ENCODE measurements at places on chromosomes 1 and 21. TPM values are rescaled to one million over a fixed set of nuclear protein-coding genes. Genes with fewer than 3 reads are reported as not detected.

- no peak for DNase-seq
Observed at GRCh38 chr1:243343970-243344937, 88.4 kb downstream of the SDCCAG8 start.

DNA sequence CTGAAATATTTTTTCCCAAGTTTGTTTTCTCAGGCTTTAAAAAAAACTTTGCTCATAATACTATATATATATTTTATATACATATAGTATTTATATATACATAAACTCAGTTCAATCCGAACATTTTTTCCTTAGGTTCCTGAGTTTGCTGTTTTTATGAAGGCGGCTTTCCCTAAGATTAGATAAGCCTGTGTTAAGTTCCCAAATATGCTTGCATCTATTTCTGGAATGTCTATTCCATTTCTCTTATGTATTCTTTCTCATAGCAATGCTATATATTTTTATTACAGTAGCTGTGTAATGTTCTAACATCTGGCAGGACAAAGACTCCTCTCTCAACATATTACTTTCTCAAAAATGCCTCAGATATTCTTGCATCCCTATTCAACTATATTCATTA is 45.9 kb downstream of the ADSS2 start:
- no peak for DNase-seq

- DNase-seq = no peak
Observed at GRCh38 chr1:95879498-95880050, 645.6 kb downstream of the RWDD3 start.

GRCh38 chr1:111570781-111571181 is 48.8 kb upstream of the RAP1A start:
- DNase-seq = no peak

DNA sequence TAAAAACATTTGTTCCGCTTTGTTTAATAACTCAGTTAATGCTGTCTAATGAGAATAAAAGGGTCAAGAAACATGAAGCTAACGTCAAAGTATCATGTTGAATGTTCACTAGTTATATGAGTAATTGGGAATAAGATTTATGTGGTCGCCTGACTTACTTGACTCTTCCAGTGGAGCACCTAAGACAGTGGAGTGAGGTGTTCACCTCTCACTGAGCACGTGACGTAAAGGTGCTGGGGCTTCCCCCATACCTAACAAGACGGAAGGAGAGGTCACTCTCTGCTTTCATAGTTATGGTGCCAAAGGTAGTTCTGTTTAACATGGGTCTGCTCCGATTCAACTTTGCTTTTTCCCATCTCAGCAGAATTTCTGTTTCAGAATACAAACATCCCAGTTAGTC is 686 bp downstream of the KMO start:
- DNase-seq = no peak

DNA sequence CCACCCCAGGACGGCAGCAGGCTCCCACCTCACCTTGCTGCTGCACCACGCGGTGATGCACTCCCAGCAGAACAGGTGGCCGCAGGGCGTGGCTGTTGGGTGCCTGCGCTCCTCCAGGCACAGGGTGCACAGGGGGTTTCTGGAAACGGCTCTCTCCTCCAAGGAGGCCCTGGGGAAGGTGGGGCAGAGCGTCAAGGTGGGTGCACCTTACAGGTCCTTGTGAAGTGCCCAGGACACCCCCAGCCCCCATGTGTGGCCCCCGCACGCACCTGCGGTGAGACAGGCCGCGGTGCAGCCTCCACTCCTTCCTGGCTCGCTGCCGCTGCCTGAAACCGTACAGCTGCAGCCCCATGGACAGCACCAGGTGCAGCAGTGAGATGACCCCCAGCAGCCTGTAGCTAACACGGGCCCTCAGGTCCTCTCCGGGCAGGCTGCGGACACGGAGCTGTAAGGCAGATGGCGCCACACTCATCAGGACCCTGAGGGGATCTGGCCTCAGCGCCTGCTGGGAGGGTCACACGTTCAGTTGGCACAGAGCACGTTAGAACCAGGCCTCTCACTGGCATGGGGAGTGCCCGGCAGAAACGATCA is 5.8 kb downstream of the PEX10 start:
- no peak for DNase-seq

- DNase-seq = no peak
Observed at GRCh38 chr1:22286491-22286890, 143.6 kb upstream of the WNT4 start.

DNA sequence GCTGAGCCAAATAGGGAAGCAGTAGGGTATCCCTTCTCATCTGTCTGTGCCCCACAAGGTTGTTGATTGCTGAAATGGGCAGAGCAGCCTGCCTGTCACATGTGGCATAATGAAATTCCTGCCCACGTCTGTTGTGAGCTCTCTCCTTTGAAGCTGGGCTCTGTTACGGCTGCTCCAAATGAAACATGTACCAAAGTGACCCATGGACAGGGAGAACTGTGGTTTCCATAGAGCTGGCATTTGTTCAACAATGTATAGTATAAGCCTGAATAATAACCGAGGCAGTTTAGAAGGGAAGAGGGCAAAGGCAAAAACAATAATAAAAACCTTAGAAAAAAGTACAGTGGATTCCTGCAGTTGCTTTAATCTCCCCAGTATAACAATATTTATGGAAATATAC is 149.7 kb downstream of the LYPLAL1 start:
- no peak for DNase-seq

DNA sequence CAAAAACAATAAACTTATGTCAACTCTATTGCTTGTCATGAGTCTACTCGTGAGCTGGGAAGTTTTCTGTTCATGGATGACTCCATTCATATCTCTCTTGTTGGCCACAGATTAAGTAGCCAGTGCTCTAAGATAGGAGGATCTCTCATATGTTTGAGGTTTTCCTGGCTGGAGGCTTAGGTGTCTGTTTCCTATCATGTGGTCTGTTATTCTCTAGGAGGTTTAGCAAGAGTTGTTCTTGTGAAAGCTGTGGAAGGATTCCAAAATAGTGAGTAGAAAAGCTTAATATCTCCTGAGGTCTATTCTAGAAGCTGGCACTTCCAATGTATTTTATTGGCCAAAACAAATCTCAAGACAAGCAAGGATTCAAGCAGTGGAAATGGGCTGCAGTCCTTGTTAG is 5.8 kb upstream of the KRTAP20-2 start:
- DNase-seq = no peak

GRCh38 chr1:13462682-13463081 is 51.1 kb downstream of the LRRC38 start:
- DNase-seq = no peak

DNA sequence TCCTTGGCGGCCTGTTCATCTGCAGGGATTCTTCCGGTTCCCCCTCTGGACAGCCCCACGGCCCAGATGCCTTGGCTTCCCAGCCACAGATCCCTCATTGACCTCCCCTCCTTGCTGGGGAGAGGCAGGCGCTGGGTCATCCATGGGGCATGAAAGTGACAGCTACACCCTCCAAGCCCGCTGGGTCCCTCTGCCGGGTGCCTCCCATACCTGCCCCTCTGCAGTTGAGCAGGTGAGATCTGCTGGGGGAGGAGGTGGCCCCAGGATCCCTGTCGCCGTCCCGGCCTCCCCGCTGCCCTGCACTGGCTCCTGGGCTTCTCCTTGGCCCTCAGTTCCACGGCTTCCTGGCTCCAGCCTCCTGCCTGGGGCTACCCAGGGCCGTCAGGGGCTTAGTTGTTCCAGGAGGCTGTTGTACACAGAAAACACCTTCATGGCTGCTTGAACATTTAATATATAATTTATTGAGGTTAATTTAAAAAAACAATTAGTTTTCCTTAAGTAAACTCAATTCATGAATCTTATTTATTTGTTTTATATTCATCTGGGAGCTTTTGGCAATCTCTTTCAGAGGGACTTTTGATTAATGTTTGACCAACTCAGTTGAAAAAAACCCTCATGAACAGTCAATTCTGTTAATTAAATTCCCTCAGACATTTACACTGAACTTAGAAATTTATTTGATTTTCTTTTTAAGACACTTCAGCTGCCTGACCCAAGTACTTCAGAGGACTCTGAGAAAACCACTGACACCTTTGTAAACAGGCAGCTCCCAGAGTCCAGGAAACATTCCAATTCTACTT is 67.6 kb upstream of the ABCG1 start:
- DNase-seq = no peak

Gene ANGPTL3
- total RNA-seq = not detected

Gene LCE2C
- total RNA-seq = not detected

All from occipital lobe (tissue), 3 donors.